Cardiac septum (tissue), 1 donor: ENCODE measurements at places on chromosomes 1 and 21. TPM values are rescaled to one million over a fixed set of nuclear protein-coding genes. Genes with fewer than 3 reads are reported as not detected.
A peak's percentile ranks its signal among the peaks of the same experiment; 100 is the strongest.

ERICH3 gene
- total RNA-seq, result 0.11 TPM

LAX1 gene
- total RNA-seq, result 0.40 TPM

PADI3 gene
- not detected for total RNA-seq

B3GALT5 gene
- 0.65 TPM for total RNA-seq

GNG4 gene
- 0.24 TPM for total RNA-seq

GBP1 gene
- 6.2 TPM for total RNA-seq

- peak; percentile 75 for DNase-seq
Measured at GRCh38 chr21:45618846-45619485, 24.6 kb upstream of the PCBP3 start.

- DNase-seq, result no peak
Measured at GRCh38 chr1:228825840-228826484, 90.7 kb downstream of the RHOU start.

GRCh38 chr1:203743091-203743571, 21.9 kb upstream of the LAX1 start:
- no peak for DNase-seq

DNA sequence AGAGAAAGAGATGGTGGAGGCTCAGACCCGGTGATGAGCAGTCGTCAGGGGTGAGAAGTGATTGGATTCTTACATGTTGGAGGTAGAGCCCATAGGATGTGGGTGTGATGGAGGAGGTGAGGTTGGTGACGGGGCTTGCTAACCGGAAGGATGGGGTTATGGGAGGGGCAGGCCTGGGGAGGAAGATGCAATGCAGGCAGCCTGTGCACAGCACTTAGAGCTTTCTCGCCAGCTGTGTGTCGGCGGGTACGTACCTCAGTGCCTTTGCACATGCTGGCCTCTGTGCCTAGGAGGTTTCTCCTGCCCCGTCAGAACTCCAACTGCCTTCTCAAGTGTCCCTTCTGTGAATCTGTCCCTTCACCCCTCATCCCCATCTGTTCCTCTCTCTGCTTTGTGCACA, 2.9 kb upstream of the BSND start:
- DNase-seq, result no peak

GRCh38 chr1:163877016-163877415, 555.3 kb downstream of the NUF2 start:
- DNase-seq, result no peak

DNA sequence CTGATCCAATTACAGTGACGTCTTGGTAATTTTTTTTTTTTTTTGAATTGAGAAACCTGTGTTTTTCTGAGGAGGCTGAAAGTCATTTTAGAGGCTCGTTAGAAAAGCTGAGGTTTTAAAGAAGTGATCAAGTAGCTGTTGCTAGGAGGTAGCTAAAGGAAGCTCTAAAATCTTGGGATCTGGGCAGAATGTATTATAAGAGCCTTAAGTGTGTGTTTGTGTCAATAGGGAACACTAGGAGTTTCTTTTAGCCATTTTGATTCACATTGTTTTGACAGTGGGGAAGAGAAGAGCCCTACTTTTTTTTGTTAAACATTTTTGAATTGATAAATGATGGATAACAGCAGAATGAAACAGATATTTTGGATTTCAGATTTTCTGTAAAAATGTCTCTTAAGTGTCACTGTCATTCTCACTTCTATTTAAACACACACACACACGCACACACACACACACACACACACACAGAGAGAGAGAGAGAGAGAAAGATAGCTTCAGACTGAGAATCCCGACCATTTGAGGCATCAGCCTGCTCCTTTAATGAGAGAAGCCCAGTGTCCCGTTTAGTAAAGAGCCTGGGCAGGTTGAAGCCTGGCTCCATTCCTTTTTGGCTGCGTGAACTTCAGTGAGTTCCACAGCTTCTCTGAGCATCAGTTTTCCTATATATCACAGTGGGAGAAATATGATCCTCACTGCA, 79.1 kb upstream of the GPR88 start:
- DNase-seq, result no peak
